Neural crest cell (in vitro differentiated cells): ENCODE measurements at places on chromosomes 3 and 15.

GRCh38 chr3:135491491-135492205, 473.9 kb upstream of the PPP2R3A start:
- DNase-seq, result no peak

GRCh38 chr3:152356870-152357276, 88.1 kb downstream of the MBNL1 start:
- DNase-seq, result no peak

DNA sequence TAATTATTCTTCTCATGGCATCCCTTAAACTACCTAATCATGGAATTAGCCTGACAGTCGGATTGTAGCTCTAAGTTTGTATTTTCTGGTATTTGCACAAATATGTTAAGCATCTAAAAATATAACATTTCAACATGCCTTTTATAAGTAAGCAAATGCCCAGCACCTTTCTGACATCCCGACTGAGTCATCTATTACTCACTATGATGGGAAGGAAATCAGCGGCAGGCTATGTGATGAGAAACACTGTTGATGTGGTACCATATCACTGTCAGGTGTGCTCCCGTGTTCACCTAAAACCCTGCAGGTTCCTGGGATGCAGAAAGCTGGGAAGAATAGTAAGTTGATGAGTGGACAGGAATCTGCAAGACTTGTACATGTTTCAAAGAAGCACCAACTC, 367.8 kb upstream of the IL12A start:
- DNase-seq, result no peak

DNA sequence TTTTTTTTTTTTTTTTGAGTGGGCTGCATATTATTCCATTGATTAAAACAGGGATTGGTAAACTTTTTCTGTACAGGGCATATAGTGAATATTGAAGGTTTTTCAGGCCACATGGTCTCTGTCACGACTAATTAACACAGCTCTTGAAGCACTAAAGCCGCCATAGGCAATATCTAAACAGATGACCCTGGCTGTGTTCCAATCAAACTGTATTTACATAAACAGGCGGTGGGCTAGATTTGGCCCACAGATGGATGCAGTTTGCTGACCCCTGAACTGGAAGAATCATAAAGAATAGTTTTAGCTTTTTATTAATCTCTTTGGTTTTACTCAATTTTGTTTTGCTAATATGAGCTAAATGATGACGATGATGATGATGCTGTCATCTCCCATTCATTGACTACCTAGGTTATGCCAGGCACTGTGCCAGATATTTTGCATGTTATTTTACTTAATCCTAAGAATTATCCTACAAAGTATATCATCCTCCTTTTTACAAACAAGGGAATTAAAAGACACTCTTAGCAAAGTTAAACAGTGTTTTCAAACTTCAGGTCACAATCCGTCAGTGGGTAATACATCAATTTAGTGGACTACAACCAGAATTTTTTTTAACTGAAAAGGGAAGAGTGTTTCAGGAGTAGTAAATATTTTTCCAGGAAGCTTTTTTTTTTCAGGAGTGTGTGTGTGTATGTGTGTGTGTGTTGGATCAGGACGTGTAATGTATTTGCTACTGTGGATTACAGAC, 54.3 kb downstream of the LMCD1 start:
- no peak for DNase-seq

DNA sequence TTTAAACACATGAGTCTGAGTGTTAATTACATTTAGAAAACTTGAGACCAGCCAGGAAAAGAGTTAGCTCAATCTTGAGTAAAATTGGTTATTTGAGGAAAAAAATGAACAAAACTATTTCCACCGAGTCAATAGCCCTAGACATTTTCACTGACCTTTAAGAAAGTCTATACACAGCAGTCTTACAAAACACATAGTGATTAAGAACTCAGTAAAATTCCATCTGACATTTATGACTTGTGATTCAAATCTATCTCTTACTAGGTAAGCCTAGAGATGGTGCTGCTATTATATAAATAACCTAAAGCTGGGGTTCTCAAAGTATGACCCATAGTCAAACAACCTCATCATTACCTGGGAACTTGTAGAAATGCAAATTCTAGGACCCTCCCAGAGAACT, 109.1 kb upstream of the COL8A1 start:
- no peak for DNase-seq

DNA sequence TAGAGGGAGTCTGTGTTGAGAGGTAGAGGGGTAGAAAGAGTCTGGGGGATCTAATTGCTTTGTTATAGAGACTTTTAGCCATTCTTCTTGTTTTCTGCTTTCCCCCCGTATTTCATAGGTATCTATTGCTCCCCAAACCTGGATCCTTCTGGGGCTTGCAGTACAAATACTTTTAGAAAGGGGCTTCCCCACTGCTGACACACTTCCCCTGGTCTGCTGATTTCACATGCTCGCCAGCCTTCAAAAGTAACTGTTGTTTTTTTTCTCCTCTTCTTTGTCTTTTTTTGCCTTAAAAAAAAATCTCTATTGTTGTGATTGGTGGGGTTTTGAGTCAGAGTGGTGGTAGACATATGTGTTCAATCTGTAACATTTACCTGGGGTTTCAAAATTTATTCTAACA, 300.6 kb upstream of the AZI2 start:
- no peak for DNase-seq

- no peak for DNase-seq
Observed at GRCh38 chr3:86793786-86794185, 197.2 kb downstream of the VGLL3 start.

GRCh38 chr3:16490062-16490619, 23.4 kb downstream of the RFTN1 start:
- no peak for DNase-seq

- no peak for DNase-seq
Observed at GRCh38 chr3:48414376-48415250, 15.3 kb downstream of the PLXNB1 start.

- DNase-seq, result no peak
Observed at GRCh38 chr3:192653862-192654261, 73.5 kb downstream of the FGF12 start.

GRCh38 chr3:65641777-65642176, 396.9 kb downstream of the MAGI1 start:
- no peak for DNase-seq

DNA sequence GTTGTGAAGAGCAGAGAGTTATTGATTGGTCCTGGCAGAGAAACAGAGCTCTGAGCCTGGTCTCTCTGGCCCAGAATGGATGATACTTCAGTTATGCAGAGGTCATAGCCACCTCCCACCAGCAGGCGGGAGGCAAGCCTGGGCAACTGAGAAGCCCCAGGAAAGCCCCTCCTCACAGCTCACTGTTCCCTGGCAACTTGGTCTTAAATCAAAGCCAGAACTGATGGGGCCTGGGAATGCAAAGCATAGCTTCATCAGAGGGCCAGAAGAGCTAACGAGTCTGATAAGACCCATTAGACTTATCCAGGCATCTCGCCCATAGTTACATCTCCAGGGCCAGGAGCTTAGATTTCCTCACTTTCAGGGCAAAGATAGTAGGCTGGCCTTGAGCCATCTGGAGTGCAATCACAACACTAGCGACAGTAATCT, 5.5 kb upstream of the COLQ start:
- no peak for DNase-seq

GRCh38 chr3:151091685-151092345, 6.4 kb downstream of the MED12L start:
- no peak for DNase-seq

DNA sequence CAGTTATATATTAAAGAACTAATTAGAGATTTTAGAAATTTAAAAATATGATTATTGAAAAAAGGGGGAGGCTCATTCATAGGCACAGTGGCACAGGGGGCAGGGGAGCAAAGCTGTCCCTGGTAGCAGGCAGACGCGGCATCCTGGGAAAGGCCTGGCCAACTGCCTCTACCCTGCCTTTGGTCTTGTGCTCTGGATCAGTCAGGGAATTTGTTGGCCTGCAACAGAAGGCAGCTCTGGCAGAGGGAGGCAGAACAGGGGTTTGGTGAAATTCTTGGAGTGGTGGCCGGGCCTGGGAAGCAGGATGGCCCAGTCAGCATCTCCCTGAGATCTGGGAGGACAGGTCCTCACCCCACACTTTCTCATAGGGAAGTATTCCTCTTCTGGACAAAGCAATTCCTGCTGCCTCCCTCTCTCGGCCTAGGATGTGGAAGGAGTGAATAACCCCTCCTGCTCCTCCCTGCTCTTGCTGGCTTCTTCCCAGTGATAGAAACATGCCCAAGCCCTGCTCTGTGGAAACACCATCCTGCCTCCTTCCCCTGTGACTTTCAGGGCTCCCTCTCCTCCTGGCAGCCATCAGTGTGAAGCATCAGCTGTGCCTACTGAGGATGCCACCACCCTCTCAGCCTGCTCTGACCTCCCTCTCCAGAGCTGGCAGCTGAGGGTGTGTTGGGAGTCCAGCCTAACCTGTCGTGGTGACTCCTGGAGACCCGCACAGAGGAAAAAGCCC, 26.9 kb downstream of the PRR20G start:
- no peak for DNase-seq

DNA sequence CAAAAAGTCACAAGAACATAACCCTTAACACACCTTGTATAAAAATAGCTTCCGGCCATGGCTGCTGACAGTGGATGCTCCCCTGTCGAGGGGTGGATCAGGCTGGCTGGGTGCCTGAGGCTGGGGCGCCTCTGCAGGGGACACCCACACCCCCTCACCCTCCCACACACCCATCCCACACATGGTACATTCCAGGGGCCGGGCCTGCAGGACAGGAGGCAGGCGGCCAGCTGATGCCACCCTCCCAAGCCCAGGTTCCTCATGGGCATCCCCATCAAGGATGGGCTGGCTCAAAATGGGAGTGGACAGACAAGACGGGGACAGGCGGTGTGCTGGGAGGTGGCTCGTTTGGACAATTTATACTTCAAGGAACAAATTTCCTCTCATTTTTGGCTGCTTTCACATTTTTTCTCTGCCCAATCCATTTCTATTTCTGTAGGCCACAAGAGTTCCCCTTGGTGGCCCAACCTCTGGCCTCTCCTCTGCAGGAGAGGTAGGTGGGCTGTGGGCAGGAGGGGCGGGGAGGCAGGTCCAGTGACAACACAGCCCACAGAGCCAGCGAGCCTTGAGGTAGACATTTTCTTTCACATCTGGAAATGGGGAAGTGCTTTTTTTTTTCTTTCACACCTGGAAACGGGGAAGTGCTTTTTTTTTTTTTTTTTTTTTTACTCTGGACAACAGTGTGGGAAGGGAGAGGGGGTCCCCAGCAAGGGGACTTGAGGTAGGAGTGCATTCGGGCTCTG, 23.3 kb downstream of the RNU5B-1 start:
- no peak for DNase-seq

DNA sequence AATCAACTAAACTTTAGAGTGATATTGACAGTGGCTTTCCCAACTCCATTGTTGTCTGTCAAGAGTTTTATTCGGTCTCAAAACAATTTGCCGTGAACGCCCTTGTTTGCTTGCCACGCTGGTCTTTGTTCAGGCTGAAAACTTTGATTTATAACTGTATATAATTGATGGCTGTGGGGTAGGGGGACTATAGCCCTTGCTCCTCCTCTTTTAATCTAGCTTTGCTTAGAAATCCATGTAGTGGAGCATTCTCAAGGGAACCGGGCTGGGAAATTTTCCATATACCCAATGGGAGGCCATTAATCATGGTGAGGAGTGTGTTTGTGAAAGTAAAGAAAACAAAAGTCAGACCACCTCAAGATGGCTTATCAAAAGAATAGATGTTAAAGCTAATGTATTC, 339.8 kb upstream of the RARB start:
- no peak for DNase-seq

DNA sequence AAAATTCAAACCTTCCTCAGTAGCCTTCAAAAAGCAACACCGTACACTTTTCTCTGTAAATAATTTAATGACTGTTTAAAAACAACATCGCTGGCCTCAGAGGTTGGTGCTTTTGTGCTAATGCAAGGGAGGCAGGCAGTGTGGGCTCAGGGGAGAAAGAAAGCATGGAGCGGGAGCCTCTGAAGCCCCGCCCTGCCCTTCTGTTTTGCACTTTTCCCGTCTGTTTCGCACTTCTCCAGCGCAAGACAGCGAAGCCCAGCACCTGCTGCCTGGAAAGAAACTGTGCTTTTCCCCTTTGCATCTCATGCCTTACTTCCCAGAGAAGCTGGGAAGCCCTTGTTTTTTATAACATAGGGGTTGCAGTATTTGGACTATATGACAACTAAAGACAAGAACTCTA, 23.1 kb downstream of the TRPM1 start:
- DNase-seq, result no peak

- no peak for DNase-seq
Observed at GRCh38 chr3:69309814-69310213, 76.1 kb downstream of the FRMD4B start.

DNA sequence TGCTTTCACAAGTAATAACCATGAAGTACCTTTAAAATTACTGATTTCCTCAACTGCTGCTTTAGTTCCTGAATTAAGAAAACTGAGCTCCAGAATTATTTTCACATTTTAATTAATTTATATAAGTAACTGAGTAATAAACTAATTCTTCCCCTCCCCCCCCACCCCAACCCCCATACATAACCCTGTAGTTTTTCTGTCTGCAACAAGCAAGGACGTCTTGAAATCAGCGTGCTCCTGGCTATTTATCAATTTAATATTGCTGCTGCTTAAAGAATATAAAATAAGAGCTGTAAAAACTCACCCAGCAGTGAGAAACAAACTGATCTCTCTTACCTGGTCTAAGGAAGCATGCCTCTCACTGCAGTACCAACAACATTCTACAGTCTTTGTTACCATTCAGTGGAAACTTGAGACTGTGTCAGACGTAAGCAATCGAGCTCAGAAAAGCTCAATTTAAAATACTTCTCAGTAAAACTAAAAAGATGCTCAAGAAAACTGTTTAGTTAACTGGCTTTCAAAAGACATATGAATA, 121.0 kb downstream of the TFDP2 start:
- peak; percentile 29 for DNase-seq

DNA sequence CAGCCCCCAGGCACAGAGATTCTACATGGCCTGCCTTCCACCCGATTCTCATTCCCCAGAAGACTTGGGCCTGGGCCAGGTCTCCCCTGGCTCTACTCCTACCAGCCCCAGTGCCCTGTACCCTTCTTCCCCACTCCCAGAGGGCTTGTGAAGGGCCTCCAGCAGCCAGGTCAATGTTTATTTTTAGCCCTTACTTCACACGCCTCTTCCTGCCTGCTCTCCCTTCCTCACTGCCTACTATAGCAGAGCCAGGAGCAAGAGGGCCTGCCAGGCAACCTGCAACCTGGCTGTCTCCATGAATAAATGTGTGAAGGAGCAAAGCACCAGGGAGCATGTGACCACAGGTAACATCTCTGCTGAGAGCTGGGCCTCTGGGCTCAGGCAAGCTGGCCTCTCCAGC, 26.4 kb upstream of the APEH start:
- DNase-seq, result no peak

GRCh38 chr15:24682002-24682401, 6.4 kb downstream of the NPAP1 start:
- no peak for DNase-seq
